ENCODE measurements at places on chromosomes 12 and 14.
A peak's percentile ranks its signal among the peaks of the same experiment; 100 is the strongest.

DNA sequence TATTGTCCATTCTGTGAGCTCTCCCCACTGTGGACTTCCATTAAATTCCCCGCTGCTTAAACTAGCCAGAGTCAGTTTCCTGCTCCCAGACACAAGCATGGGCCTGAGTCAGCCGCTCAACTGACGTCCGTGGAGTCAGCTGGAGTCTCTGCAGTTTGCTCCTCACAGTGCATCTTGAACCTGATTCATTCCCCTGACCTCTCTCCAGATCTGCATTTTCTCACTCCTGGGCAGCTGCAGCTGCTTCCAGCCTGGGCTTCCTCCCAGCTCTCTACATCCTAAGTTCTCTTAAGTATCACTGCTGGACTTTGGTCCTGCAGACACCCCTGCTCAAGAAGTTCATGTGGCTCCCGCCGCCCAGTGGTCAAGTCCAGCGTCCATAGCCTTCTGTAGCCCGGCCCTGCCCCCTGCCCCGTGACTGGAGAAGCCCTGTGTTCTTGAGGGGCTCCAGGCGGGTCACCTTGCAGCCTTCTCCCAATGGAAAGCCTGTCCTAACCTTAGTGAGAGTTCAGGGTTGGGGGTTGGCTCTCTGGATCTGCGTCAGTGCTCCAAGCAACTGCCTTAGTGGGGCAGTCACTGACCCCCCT is 20.0 kb downstream of the NFKBIA start:
- DNase-seq = no peak

DNA sequence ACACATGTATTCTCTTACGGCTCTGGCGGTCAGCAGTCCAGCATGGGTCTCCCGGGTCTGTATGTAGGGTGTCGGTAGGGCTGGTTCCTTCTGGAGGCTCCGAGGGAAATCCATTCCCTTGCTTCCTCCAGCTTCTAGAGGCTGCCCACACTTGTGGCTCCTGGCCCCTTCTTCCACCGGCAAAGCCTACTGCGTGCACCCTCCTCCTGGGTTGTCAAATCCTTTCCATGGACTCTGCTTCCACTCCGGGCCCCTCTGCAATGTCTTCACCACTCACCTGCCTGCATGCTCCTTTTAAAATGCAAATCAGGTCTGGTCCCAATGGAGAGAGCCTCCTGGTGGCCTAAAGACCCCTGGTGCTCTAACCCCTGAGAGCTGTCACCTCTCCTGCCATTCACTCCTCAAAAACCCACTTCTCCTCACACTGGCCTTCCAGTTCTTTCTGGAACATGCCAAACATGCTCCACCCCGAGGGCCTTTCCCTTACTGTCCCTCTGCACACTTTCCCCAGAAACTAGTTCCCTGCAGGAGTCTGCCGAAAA is 108.5 kb downstream of the DICER1 start:
- DNase-seq = no peak

DNA sequence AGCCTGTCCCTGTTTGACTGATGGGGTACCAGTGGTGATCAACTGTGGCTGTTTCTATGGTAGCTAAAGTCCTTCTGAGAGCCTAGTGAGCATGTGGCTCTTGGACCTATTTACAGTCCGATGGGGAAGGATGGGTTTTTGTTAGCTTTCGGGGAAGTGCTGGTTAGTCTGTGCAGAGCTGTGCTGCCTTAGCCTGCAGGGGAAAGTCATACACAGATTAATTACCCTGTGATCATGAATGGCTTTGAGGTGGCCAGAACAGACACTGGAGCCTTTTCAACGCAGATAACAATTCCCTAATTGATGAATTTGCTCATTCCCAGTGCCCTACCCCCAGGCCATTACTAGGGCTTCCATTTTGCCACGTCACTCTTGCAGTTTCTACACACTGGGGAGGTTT is 99.7 kb downstream of the WSCD2 start:
- DNase-seq = no peak

GRCh38 chr14:60093080-60093479 is 1.4 kb downstream of the PCNX4 start:
- DNase-seq = no peak

GRCh38 chr12:76920172-76921099 is 41.6 kb upstream of the CSRP2 start:
- DNase-seq = no peak

- no peak for DNase-seq
Observed at GRCh38 chr14:77190977-77191376, 9.4 kb downstream of the TMEM63C start.

DNA sequence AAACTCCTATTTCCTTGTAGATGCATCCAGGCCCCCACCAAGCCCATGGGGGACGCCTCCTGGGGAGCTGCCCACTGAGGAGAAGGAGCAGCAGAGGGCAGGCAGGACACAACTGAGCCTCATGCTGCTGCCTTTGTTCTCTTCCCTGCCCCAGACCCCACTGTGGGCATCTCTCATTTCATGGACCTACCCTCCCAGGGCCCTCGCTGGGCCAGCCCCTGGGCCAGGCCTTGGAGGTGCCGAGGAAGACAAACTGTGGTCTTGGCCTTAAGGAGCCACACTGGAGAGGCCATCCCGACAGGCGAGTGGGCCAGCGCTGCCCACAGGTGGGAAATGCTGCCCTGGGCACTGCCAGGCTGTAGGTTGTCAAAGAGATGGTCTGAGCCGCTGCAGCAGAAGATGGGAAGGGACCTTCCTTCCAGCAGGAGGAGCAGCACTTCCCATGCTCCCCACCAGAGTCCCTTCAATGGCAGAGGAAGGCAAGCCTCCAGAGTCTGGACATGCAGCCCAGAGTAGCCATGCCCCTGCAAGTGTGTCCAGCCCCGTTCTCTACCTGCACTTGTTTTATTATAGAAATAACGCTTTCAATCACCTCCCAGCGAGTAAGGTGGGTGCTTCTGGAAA is 147.4 kb downstream of the BCL11B start:
- DNase-seq = no peak

GRCh38 chr12:67048371-67048770 is 220.8 kb upstream of the CAND1 start:
- DNase-seq = no peak

DNA sequence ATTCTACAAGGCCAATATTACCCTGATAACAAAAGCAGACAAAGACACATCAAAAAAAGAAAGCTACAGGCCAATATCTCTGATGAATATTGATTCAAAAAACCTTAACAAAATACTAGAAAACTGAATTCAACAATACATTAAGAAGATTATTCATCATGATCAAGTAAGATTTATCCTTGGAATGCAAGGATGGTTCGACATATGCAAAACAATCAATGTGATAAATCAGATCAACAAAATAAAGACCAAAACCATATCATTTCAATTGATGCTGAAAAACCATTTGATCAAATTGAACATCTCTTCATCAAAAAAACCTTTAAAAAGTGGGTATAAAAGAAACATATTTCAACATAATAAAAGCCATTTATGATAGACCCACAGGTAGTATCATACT is 117.3 kb downstream of the CPNE8 start:
- no peak for DNase-seq

- DNase-seq = no peak
Observed at GRCh38 chr12:23536293-23536692, 413.2 kb downstream of the SOX5 start.

DNA sequence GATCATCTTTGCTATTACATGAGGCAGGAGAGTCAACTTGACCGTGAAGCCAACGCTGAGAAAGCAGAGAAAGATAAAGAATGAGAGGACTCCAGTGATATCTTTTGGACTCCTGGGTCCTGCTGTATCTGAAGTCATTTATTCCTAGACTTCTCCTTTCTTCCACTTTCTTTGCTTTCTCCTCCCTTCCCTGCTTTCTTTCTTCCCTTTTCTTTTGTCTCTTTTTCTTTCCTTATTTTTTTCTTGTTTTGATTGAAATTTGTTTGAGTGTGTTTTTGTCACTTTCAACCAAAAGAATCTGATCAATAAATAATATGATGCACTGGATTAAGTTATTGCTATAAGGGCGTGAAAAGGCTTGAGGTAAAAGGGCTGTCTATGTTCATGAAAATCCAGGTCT is 13.4 kb upstream of the GALNT6 start:
- DNase-seq = no peak

- peak; percentile 32 for DNase-seq
Observed at GRCh38 chr12:94649349-94650142, 811 bp downstream of the TMCC3 start.

- DNase-seq = no peak
Observed at GRCh38 chr12:114826244-114826643, 142.3 kb upstream of the TBX3 start.

DNA sequence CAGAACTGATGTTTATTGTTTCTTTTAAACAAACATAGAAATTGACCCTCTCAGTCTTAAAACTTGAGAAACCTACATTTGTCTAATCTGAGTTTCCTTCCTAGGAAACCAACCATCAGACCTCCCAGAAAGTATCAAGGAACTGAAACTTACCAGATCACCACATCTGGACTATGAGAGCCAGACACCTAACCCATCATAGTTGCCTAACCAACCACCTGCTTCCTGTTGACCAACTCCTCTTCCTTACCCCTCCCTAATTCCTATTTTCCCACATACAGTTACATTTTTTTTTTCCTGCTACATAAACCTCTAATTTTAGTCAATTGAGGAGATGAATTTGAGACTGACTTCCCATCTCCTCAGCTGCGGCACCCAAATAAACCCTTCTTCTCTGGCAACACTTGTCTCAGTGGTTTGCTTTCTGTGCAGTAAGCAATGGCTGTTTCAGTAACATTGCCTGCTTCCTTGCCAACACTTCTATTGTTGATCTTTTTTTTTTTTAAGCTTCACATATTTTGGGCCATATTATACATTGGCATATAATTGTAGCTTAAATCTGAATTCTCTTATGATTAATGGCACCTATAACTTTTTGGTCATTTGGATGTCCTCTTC is 34.3 kb downstream of the KLRD1 start:
- DNase-seq = no peak

DNA sequence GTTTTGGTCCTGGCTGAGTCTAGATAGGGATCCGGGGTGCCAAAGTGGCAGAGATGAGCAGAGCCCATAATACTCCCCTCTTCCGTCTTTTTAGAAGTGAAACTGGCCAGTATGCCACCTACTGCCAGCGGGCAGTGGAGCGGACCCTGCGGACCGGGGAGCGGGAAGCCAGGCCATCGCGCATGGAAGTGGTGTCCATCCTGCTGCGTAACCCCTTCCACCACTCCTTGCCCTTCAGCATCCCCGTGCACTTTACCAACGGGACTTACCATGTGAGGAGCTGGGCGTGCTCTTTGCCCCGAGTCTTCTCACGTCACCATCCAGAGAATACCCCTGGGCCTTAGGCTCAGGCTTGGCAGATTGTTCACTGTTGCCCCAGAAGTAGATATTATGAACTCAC is 21.0 kb downstream of the PIGH start:
- no peak for DNase-seq

DNA sequence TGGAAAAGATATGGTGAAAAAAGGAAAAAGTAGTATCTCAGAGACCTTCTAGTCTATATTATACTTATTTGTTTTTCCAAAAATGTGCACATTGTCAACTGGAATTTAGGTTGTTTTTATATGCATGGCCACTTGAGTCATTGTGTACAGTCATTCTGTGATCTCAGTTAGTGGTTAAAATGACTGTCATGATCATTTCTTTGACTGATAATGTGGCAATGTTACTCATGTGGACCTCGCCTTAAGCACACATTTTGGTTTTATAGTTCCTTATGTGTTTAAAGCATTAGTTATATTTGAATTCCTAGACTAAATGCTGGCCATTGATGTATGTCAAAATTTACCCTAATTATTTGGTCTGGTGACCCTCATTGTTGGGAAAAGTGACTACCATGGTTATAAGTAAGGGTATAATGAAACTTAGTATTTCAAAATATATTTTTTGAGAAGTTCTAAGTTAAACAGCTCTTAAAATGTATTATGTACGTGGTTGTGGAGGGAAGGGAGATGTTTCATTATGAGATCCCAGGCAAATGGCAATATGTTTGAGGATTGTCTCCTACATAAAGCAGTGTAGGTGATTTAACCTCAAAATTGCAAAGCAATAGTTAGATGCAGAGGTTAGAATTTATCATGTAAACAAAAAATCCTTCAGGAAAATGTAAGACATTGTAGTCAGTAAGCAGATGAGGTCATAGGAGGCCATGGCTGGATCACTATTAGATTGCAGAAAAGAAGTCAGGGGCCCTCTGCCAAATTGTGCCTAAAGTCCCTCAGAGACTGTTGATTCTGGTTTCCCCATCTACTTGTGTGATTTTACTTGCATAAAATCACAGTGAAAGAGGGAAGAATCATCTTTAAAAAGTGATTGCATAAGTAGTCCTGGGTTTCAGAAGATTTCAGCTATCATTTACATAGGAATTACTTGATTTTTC is 17.5 kb downstream of the PNMA1 start:
- no peak for DNase-seq

DNA sequence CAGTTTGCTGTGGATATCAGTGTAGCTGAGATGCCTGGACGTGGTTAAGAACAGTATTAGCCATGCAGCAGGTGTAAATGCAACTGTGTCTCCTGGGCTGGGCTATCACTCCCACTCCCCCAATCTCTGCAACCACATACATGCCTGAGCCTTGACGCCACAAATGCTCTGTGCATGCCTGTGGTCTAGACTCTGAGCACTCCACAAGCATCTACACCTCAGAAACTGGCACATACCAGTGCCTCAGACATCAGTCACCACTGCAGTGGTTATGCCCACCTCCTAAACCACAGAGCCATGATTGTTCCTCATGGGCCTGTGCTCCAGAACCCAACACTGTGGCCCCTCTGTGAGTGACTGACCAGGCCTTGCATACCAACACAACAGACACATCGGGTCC is 226.8 kb upstream of the ALG10 start:
- DNase-seq = no peak

GRCh38 chr12:65675141-65675621 is 149.1 kb upstream of the HMGA2 start:
- no peak for DNase-seq

DNA sequence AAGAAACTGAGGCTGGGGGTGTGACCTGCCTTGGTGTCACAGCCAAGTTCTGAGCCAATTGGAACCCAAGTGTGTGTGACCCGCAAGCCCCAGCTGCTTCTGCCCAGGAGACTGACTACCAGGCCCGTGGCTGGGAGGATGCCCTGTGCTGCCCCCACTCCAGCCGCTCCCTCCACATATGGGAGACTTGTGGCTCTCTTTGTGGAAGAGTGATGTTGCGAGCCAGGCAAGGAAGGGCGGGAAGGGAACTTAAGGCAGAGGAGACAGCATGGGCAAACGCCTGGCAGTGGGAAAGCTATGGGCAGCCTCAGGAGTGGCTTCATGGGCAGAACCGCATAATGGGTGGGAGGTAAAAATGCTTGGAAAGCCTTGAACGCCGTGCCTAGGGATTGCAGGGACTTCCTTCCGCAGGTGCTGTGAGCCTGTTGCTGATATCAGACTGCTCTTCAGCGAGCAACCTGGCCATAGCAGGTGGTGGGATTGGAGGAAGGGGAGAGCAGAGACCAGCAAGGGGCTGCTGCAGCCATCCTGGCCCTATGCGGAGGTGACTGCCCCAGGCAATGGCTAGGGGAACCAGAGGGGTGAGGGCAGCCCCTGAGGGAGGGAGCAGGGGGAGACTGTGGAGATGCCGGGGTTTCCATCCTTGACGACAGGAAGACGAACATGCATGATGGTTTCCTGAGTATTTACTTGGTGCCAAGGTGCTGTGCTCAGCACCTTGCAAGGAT is 115.7 kb downstream of the LGMN start:
- no peak for DNase-seq

- no peak for DNase-seq
Observed at GRCh38 chr12:57730336-57731067, 8.0 kb downstream of the AGAP2 start.
